ENCODE measurements at places on chromosomes 1 and 21. TPM values are rescaled to one million over a fixed set of nuclear protein-coding genes. Genes with fewer than 3 reads are reported as not detected.
A peak's percentile ranks its signal among the peaks of the same experiment; 100 is the strongest.

GRCh38 chr21:42454786-42455185, 41.2 kb downstream of the RSPH1 start:
- no peak for DNase-seq

GRCh38 chr1:187621951-187622350, 793.2 kb downstream of the PLA2G4A start:
- no peak for DNase-seq

GRCh38 chr1:245086389-245086969, 68.3 kb upstream of the KIF26B start:
- DNase-seq: no peak

DNA sequence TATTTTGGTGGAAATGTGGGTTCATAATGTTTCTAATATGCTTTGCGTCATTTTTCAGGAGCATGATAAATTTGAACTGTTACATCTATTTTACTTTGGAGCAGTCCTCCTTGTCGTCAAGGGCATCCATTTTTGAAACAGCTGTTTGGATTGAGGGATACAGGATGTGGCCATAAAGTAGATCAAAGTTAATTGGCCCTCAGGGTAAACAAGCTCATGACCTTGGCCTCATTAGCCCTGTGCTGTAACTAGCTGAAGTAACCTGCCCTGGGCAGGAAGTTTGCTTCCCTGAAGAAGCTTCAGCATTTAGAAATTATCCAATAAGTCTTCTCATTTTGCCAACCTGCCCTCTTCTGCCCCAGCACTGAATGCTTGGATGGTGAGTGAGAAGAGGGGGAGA, 24.8 kb upstream of the RGL1 start:
- DNase-seq: no peak

DNA sequence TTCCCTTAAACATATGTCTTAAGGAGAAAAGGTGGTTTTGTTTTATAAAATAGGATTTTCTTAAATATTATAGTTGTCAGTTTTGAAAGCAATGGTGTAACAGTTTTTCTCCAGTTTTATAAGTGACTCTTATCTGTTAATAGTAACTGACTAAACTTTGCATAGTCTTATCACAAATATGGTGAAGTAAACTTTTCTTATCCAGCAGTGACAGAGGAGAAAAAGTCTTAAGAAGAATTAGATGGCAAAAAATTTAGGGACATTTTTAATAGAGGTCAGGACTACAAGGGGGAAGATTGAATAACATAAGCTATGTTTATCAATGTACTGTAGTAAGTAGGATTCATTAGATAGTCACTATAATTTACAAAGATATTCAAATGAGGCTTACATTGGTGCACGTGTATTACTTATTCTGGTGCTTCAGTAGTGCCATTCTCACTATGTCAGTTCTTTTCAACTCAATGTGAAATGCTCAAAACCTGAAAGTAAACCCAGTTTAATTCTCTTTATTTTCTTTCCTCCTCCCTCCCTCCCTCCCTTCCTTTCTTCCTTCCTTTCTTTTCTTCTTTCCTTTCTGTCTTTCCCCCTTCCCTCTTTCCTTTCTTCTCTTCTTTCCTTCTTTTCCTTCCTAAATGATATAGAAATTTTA, 26.1 kb downstream of the F3 start:
- no peak for DNase-seq

DNA sequence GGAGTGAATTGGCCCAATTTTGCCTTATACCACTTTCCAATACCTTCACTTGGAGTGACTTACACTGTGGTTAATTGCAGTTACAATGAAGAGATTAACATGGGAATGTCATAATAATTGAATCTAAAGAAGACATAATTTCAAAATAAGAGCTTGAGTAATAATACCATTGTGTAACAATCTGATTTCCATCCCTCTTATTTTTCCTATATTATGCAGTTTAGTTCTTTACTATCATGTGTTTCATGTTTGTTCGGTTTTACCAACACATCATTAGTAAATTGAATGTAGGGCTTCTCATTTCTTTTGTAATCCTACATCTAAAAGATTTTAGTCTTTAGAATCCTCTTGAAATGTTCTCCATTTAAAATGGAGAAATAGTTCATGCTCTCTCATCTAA, 19.2 kb upstream of the XPR1 start:
- no peak for DNase-seq

- DNase-seq: no peak
These were observed 52.6 kb downstream of the PRDM16 start for GRCh38 chr1:3121401-3122210.

DNA sequence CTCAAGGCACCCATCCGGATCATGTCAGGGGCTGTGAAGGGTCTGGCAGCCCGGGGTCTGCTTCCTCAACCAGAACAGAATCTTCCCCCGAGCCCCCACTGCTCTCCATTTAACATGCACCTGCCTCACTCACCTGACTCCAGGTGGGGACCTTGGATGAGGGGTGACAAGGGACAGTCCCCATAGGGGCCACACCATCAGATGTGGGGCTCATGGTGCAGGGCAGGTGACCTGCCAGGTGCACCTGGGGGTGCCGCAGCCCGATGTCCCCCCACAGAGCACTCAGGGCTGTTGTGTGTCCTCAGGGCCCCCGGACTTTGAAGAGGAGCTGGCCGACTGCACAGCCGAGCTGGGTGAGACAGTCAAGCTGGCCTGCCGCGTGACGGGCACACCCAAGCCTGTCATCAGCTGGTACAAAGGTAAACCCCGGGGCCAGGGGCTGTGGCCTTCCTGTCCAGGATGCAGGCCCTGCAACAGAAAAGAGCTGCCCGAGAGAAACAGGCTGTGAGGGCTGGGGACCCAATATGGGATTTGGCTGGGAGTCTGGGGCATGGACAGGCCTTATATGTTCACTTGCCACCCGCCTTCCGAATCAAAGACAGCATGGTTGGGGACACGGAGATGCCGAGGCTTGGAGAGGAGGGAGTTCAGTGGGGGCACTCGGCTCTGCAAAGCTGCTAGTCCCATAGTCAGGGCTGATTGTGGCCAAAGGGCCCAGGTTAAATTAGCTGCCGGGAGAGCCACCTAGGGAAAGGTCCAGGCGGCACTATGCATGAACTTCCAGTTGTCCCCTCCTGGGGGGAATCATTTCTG, 64.6 kb downstream of the TRIM11 start:
- DNase-seq: no peak

- peak; percentile 67 for DNase-seq
These were observed 1.6 kb downstream of the LMO4 start for GRCh38 chr1:87330057-87330884.

DNA sequence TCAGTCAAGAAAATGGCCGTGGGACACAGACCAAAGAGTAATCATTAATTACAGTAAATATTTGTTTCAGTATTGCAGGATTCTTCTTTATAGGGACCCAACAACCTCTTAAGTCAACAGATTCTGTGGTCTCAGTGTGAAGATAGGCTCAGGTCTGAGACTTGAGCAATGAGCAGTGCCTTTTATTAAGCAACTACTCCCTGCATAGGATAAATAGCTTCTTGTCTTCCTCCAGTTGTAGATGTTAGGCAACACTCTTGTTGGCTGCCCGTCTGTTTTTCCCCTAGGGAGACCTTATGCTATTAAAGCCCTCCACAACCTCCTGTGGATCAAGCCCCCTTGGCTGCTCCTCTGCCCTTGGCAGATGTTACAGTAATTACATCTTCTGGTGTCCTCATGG, 1.8 kb upstream of the OMA1 start:
- DNase-seq: no peak

DNA sequence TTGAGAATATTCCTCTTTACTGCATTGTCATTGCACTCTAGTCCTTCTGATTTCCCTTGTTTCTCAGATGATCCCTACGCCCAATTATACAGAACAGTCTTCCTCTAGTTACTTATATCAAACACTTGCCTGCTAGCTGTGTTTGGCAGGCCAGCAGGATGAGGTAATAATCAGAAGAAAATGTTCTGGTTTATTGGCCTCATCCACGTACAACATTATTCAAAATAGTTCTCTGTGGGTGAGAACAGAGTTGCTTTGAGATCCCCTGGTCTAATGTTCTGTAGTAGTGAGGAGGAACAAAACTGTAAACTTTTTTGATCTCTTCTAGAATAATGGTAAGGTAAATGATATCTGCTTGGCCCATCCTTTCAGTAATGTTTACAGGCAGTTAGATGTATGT, 22.3 kb upstream of the C1orf105 start:
- DNase-seq: no peak

- DNase-seq: no peak
These were observed 31.7 kb upstream of the DNAH14 start for GRCh38 chr1:224897529-224898327.

GRCh38 chr1:92366040-92366395, 67.2 kb downstream of the RPAP2 start:
- DNase-seq: no peak

GRCh38 chr1:84889437-84889836, 3.6 kb downstream of the LPAR3 start:
- no peak for DNase-seq

DNA sequence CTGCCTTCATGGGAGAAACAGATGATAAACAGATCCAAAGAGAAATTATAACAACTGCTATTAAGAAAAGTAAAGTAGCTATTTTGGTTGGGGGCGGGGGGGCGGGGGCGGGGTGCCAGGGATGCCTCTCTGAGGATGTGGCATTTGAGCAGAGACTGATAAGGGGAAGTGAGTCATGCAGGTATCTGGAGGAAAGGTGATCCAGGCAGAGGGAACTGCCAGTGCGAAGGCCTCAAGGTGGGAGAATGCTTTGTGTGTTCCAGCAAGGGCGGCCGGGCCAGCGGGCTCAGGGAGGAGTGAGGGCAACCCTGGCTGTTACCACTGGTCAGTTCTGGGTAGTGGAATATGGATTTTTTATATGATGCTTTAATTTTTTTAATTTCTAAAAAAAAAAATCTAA, 7.0 kb upstream of the TNFRSF1B start:
- no peak for DNase-seq

GRCh38 chr1:229130028-229130668, 140.8 kb upstream of the RAB4A start:
- no peak for DNase-seq

- no peak for DNase-seq
These were observed 93.6 kb downstream of the NFIA start for GRCh38 chr1:61175976-61176375.

DNA sequence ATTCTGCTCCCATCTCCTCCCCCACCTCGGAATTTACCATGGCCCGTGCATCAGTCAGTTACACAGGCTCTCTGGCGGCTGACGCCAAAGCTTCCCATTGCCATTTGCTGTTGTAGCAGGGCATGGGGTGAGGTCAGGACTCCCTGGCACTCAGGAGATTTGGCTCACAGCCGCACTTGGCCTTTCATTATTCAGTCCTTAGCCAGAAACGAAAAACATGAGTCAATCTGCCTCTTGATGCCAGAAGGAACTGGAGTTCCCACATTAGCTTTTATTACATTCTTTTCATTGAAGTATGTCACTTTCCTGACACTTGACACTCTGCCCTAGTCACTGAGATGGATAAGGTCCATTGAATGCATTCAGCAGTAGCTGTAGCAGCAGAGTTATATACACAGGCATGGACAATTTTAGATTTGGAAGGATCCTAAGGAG, 260.6 kb downstream of the CACNA1E start:
- DNase-seq: no peak

DNA sequence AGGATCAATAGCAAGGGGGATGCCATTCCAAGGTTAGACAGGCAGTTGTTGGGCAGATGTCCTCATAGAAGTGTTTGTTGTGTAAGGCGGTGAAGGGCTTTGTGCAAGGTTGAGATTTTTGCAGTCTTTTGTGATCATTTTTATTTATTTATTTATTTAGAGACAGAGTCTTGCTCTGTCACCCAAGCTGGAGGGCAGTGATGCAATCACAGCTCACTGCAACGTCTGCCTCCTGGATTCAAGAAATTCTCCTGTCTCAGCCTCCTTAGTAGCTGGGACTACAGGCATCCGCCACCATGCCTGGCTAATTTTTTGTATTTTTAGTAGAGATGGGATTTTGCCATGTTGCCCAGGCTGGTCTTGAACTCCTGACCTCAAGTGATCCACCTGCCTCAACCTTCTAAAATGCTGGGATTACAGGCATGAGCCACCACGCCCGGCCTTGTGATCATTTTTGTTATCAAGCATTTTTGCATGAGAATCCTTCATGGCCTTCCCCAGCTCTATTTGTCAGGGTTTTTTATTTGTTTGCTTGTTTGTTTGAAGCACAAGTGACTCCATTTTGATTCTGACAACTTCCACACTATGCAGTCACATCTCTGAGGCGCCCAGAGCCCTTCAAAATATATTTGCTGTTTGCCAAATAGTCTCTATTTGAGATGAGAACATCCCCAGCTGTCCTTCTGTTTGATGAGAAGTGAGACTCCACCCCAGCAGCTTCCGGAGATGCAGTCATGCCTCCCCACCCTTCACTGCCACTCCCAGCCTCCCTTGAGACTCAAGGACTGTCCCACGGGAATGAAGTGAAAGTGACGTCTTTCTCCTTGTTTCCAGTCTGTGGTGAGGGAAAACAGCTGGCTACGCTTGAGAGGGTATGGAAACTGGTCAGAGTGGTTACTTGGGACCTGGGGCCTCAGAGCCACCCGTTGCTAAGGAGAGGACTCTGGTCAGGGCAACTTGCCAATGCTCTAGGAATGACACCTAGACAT, 38.0 kb downstream of the TMEM50B start:
- no peak for DNase-seq

DNA sequence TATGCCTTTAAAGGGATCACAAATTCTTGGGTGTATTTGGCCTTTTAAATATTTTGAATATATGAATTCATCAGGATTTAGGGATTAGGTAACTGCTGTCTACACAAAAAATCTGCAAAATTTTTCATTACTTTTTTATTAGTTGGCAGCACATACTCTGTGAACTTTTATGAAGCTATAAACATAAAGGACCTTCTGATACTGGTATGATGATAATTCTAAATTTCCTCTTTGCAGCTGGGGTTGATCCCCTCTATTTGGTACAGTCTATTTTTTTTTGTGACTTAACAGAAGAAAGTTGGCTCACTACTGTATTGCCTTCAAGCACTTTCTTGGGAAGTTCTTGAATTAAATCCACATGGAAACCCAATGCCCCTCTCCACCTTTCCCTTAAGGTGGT, 416.1 kb downstream of the LMO4 start:
- no peak for DNase-seq

GRCh38 chr1:14439015-14439414, 159.5 kb upstream of the KAZN start:
- no peak for DNase-seq

Gene CLEC20A
- total RNA-seq: not detected

Gene VWA1
- total RNA-seq: 37.1 TPM

Gene TNN
- total RNA-seq: 0.31 TPM

Gene OR2G6
- not detected for total RNA-seq

Gene PEAR1
- total RNA-seq: 1.2 TPM
